ENCODE measurements at places on chromosomes 3 and 15.
A peak's percentile ranks its signal among the peaks of the same experiment; 100 is the strongest.

DNA sequence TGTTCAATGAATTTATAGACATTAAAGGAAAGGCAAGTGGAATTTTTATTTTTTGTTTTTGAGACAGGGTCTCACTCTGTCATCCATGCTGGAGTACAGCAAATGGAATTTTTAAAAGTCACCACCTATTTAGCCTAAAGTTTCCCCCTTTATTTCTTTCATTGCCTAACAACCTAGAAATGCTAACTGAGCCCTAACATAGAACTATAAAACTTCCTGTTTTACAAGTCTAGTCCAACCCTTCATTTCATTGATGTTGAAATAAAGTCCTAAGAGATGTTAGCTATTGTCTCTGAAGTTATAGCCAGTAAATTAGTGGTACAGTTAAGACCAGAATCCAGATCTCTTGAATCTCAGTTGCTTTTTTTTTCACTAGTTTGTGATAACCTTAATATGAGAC lies 39.0 kb downstream of the MAPK6 start:
- DNase-seq = peak; percentile 68

DNA sequence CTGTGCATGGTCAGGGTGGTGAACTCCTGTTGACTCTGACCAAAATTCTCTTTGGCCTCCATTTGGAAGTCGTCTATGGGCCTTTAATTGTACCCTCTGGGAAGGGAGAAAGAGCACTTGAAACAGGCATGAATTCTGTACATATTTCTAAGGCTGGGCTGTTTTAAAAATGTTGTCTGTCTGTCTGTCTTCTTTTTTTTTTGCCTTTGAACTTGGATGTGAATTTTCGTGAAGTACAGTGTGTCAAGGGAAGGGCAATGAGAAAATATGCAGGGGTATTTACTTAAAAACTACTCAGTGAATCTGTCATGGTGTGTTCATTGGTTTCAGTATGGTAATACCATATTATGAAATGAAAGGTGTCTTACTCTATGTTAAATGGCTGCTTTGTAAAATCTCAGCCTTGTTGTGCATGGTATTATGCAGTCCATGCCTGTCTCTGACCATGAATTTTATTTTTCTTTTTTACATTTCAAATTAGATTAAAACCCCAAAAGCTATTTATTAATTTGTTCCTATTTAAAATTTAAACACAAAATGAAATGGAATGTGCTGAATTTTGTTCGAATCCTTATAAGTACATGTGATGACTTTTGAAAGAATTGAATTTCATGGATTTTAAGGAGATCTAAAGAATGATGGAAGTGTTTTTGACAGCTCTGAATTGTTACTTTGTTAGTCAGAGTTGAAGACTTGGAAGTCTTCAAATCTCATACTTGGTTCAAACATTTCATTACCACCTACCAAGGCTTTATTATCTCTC lies 51.1 kb downstream of the RARB start:
- DNase-seq = no peak

DNA sequence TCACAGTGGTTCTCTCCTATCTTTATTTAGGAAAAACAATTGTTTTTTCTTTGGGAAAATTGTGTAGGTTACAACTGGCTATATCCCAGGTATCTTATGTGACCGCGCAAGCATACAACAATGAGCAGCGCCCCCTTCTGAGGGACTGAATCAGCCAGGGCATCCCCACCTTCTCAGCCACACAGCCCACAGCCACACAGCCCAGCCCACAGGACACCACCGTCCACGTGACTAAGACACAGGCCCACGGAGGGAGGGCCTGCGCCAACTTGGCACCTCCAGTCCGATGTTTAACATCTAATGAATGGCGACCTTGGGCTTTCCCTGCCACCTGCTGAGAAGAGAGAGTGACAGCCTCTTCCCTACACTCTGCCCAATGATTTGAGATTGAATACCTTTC lies 68.1 kb downstream of the ATP10A start:
- DNase-seq = no peak

DNA sequence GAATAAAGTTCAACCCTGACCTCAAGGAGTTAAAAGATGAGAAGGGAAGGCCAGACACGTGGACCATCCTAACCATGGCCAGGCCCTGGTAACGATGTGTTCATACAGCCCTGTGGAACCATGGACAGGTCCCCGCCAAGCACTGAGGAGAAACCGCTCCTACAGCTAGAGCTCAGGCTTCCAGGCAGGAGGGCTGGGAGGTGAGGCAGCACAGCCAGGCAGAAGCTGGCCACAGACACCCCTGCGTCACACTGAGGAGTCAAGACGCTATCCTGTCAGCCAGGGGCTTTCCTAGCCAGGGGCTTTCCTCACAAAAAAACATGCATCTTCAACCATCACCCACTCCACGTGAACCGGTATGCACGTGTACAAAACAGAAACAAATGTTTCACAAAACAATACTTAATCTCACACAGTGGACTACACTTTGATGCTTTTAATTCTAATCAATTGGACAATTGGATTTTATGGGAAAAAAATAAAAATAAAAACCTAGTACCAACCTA lies 73.2 kb downstream of the TBC1D2B start:
- no peak for DNase-seq

- peak; percentile 56 for DNase-seq
Observed at GRCh38 chr3:197428117-197428801, 127.5 kb downstream of the BDH1 start.

GRCh38 chr3:184361932-184362667 lies 590 bp downstream of the POLR2H start:
- peak; percentile 67 for DNase-seq

GRCh38 chr15:81091889-81092558 lies 42.0 kb upstream of the CFAP161 start:
- DNase-seq = peak; percentile 42

GRCh38 chr3:13783476-13783875 lies 96.4 kb downstream of the WNT7A start:
- no peak for DNase-seq

GRCh38 chr15:43317566-43318184 lies 12.7 kb downstream of the LCMT2 start:
- DNase-seq = no peak

- DNase-seq = peak; percentile 18
Observed at GRCh38 chr3:127535901-127536829, 54.4 kb downstream of the TPRA1 start.

- DNase-seq = no peak
Observed at GRCh38 chr3:12159227-12159601, 502 bp upstream of the TIMP4 start.

DNA sequence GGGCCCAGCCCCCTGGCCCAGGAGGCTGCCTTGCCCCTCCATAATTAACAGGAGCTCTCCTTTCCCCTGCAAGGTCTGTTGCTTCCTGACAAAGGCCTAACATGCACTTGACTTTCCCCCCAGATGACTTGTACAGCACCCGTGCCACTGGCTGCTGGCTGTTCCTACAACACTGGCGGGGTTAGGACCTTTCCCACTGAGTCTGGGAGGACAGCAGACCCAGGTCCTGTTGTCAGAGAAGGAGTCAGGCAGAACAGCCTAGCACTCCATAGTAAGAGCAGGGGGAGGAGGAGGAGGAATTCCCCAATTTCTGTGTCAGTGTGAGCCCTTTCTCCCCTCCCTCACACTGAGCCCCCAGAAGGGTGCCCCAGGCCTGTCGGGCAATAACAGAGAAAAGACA lies 99.2 kb downstream of the CORO2B start:
- no peak for DNase-seq

DNA sequence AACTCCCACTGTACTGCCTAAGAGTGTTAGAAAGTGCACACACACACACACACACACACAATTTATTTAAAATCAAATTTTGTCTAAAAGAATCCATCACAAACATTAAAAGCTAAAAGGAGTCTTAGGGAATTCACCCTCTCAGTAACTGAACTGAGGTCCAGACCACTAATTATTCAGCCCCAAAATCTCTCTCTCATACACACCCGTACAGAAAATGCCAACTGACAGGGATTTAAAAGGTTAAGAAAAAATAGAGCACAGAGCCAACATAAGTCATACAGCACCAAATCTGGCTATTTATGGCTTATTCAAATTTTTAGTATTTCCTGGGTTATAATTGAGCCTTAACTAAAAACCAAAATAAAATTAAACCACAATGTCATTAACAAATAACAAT lies 20.7 kb downstream of the GBE1 start:
- no peak for DNase-seq

DNA sequence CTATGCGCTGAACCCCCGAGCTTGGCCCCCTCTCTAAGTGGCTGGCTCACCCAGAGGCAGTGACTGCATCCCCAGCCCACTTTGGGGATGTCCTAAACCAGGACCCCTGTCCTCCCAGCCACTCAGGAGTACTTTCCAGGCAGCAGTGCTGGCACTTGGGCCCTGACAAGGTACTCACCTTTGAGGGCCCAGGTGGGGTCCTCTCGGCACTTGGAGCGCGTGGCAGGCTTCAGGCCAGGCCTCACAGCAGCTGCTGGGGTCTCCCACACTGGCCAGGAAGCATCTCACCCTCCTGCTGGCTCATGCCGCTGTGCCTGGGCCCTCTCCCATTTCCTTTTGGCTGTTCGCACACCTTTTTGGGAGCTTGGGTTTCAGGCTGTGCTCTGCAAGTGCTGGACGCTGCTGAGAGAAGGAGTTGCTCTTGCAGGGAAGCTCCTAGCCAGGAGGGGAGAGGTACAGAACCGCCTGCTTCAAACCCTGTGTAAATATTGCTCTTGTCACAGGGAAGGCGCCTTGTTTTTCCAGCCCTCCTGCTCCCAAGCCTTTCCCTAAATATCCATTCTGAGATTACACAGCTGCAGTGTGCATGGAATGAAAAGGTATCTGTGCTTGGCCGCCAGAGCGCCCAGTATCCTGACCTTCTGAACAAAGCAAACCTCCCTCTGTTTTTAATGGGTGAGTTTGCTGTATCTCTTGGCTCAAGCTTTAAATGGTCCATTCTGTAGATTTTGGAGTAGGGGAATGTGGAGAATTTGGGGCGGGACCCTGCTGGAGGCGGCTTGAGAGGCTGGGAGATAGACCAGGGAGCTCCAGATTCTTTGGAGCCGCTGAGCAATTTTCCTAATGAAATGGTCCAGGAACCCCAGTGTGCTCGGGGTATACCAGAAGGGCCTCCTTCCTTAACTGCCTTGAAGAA lies 45.6 kb downstream of the DNASE1L3 start:
- DNase-seq = no peak

- DNase-seq = no peak
Observed at GRCh38 chr15:67061811-67062368, 3.5 kb upstream of the SMAD3 start.

DNA sequence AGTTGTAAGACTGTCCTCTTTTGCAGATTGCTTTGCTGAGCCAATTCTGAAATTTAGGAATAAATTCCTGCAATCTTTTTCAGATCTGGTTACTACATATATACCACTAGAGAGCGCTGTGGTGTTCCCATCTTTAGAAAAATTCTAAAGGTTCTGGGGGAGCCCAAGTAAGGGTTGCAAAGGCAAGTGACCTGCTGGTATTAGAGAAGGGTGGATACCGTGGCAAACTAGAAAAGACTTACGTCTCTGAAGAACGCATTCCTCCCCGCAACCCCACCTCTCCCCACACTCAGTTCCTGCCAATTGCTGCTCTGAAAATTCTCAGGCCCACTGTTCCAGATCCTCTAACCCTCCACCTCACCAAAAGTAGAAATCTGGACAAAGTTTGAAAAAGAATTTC lies 48.5 kb downstream of the EFHB start:
- DNase-seq = peak; percentile 32

GRCh38 chr15:87416591-87417257 lies 839.8 kb downstream of the NTRK3 start:
- no peak for DNase-seq

GRCh38 chr3:32104492-32104891 lies 1.9 kb upstream of the GPD1L start:
- DNase-seq = no peak

GRCh38 chr15:67127331-67127664 lies 61.9 kb downstream of the SMAD3 start:
- no peak for DNase-seq

DNA sequence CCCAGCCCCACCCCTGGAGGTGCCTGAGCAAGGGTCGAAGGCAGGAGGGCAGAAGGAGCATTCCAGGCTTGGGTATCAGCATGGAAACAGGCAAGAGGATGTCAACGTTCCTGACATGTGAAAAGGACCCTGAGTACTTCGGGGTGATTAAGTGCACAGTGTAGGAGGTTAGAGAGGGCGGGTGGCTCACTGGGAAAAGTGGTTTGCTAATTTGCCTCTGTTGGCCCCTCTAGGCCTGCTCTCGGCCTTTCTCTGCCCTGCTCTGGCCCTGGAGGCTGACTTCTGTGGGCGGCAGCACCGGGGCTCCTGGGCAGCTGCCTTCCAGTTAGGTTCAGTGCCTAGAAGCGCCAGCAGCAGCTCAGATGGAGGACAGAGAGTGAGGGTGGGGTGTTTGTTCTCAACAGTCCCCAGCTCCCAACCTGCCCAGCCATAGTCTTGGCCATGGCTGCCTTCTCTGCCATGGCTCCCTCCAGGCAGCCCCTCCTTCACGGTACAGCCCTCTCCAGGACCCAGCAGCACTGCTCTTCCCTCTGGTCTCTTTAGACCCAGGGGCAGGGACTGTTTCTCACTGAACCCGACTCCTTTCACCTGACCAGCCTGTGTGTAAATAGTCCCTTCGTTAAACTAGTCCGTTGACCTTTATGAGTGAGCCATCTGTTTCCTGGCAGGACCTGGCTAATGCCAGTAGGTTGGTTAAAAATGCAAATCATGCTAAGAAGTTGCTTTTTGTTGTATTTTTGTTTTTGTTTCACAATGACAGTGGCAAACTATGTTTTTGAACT lies 107.1 kb upstream of the TPM1 start:
- DNase-seq = peak; percentile 19

DNA sequence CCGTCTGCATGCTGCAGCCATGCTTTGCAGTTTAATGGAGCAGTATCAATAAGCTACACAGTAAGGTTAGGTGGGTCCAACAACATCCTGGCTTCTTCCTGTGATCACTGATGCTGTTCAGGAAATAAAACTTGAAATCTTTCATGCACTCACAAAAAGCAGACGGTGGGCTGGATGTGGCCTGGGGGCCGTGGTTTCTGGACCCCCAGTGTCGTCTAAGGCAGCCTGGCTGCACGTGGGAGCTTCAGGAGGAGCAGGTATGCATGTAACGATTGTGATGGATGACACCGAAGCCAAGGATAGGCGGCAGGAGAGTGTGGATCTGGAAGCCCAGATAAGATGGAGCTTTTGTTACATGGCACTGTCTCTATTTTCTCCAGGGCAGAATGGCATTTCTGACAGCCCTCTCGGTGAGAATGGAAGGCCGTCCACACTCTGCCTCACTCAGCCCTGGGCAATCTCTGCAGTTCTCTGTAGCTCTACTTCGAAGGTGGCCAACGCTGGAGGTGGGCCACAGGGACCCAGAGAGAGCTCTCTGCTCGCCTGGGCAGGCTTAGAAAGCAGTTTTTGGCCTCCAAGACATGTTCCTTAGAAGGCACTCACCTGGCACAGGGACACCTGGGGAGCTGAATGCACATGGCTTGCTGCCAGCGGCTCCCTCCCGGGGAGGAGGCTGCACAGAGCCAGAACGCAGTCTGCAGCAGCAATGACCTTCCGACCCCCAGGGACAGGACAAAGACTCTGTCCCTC lies 46.4 kb upstream of the IQSEC1 start:
- no peak for DNase-seq

Measured in suppressor macrophage (primary cell).